ENCODE measurements at places on chromosomes 2 and 18.

- no peak for DNase-seq
Observed at GRCh38 chr2:46701152-46701551, 214.5 kb downstream of the MCFD2 start.

GRCh38 chr2:9002637-9003365 is 683 bp downstream of the MBOAT2 start:
- DNase-seq: no peak

DNA sequence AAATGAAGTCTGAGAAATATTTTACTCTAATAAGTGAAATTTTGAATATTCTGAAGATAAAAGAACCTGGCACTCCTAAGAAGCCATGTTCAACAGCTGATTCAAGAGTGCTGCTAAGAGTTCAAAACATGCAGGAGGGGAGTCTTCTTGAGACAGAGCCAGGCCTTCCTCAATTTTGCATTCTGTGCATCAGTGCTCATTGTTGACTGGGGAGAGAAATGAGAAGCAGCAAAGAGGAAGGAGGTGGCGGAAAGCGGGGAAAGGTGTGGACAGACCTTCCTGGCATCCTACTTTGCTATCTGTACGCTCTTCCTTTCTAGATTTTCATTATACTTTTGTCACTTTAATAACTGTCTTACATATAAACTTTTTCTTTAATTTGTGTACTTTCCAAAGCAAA is 29.7 kb upstream of the TXNDC2 start:
- DNase-seq: no peak

GRCh38 chr2:237779521-237779920 is 19.1 kb upstream of the RBM44 start:
- no peak for DNase-seq

GRCh38 chr2:43329637-43330036 is 103.2 kb upstream of the ZFP36L2 start:
- no peak for DNase-seq

GRCh38 chr2:27652341-27652740 is 11.1 kb downstream of the SUPT7L start:
- DNase-seq: no peak

GRCh38 chr2:176120364-176121189 is 1.9 kb upstream of the HOXD9 start:
- DNase-seq: no peak

GRCh38 chr18:73908323-73908722 is 239.3 kb downstream of the FBXO15 start:
- DNase-seq: no peak

- no peak for DNase-seq
Observed at GRCh38 chr2:31812051-31812798, 198.6 kb downstream of the MEMO1 start.

GRCh38 chr2:48906633-48907032 is 151.1 kb upstream of the LHCGR start:
- DNase-seq: no peak

GRCh38 chr18:22831441-22831904 is 101.7 kb upstream of the RBBP8 start:
- no peak for DNase-seq

DNA sequence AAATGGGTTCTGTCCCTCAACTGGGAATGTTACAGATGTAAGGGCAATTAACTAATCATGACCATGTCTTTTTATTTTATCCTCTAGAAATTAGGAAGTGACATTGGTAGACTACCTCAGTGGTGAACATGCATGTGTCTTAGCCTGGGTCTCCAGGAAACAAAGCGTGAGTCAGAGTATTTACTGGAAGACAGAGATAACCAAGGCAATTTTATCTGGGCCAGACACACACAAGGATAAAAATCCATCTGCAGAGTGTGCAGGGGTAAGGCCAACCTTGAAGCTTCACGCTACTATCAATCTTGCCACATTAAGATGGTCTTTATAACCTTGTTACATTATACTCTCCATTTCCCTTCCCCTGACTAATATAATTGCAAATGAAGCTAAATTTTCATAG is 487.5 kb downstream of the SUCLG1 start:
- no peak for DNase-seq

DNA sequence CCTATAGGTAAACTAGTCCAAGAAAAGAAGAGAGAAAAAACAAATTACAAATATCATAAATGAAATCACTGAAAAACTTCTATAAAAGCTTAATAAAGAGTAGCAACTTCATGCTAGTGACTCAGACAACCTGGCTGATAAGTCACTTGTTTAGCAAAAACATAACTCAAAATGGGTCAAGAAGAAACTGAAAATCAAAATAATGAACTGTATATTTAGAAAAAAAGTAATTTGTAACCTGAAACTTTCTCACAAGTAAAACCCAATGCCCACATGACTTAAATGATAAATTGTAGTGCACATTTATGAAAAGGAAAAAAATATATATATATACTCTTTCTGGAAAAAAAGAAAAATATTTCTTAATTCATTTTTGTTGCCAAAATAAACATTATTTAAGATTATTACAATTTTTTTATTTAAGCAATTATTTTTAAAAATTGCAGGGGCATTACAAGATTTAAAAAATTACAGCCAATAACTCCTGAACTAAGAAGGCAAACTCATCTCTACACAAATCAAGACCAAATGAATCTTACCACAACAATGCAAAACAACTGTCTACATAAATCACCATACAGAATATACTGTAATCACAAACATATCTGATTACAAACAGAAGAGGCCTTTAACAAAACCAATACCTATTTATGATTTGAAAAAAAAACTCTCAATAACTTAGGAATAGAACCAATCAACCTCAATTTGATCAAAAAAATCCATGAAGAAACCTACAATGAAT is 406.3 kb downstream of the CDH7 start:
- no peak for DNase-seq

- no peak for DNase-seq
Observed at GRCh38 chr2:35978218-35978617, 377.4 kb upstream of the CRIM1 start.

GRCh38 chr2:109613081-109613921 is 465 bp downstream of the SEPTIN10 start:
- DNase-seq: no peak

DNA sequence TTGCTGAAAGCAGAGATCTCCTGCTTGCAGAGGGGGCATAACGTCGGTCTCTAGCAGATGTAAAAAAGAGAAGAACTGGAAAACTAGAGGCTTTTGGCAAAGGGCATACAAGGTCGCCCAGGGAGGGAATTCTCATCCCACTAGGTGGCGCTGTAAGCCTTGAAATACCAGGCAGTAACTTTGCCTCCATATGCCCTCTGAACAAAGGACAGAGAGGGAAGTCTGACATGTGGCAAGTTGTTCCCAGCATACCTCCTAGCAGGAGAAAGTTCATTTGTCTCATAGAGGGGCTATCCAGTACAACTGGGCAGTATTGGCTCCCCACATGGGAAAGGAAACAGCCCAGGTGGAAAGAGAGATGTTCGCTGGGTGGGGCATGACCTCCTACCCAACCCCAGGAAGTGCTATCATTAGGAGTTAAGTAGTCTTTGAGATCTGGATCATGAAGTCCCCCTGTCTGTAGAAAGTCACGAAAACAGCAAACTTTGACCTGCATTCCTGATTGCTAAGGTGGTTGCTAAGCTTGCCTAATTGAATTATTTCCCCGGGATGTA is 39.9 kb downstream of the STK17B start:
- DNase-seq: peak; percentile 25

GRCh38 chr2:35548171-35548570 is 807.4 kb upstream of the CRIM1 start:
- DNase-seq: no peak

DNA sequence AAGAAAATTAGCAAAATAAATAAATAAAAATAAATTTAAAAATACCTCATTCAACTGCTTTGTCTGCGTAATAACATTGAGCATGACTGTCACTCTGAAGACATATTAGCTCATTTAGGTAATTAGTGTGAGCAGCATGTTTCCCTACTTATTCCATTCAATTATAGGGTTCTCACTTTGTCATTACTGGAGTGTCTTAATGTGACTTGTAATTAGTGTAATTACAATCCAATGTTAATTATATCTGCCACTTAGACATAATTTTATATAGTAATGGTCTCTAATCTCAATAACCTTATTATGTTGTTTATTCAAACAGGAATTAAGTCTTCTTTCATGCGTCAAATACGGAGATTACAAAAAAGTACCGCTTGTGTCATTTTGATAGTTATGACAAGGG is 893.9 kb upstream of the ACVR2A start:
- no peak for DNase-seq

- no peak for DNase-seq
Observed at GRCh38 chr2:100845141-100845991, 25.4 kb downstream of the NPAS2 start.

DNA sequence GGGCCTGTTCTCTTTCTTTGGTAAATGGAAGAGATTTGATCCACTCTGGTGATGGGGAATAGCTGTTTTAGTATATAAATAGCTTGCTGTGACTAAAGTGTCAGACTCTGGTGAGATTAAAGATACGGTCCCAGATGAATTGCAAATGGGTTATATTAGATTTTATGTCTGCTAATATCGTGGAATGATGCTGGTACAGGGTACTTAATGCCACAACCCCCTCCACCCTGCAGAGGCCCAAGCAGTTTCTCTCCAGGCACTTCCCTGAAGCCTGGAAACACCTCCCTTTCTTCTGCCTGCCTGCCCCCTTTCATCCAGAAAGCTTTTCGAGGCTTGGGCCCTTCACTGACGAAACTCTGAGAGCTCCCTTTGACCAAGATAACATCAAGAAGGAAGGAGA is 21.4 kb upstream of the RFX8 start:
- no peak for DNase-seq

- no peak for DNase-seq
Observed at GRCh38 chr2:69932596-69932922, 17.6 kb downstream of the MXD1 start.

GRCh38 chr2:238143239-238143951 is 4.9 kb downstream of the KLHL30 start:
- no peak for DNase-seq

DNA sequence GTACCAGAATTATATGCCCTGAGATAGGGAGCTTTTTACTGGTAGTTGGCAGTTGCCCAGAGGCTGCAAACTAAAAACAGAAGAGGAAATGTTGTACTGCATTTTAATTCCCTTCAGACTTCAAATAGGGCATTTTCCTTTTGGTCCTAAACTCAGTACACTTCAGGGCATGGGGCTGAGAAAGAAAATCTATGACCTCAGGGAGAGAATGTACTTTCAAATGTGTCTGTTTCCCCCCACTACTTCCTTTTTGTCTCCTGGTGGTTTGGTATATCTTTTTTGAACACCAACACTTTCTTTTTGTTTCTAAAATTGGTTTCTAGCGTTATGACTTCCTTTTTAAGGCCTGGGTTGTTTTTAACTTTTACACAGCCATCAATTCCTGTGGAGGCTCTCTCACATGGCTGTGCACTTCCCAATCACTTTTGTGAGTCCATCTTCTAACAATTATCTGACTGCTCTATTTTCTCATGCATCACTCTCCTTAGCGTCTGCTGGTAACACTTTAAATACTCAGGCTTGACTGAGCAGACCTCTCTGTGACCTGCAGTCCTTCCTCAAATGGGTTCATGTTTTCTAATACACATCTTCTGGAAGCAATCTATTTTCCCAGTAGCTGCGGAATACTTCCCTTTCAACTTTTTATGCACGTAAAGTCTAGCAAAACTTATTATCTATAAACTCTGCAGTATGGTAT is 596.0 kb downstream of the LRP1B start:
- DNase-seq: no peak

DNA sequence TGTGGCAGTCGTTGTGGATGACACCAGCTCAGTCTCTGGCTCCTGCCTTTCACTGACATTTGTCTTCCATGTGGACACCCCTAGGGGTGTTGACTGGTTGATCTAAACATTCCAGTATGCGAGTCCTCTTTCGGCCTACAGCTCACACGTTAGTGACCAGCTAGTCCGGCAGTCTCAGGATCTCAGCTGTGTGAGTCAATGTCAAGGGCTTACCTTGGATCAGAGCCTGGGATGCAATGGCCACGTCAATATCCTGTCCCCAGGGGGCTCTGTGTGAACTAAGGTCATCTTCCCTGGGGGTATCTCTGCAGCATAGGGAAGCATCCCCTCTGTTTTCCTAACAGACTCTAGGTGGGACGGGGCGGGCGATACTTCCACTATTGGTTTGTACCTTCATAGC is 35.1 kb upstream of the YWHAQ start:
- no peak for DNase-seq

GRCh38 chr2:102137138-102137537 is 5.4 kb upstream of the IL1R1 start:
- no peak for DNase-seq

GRCh38 chr2:147789720-147790119 is 55.1 kb upstream of the ACVR2A start:
- no peak for DNase-seq

DNA sequence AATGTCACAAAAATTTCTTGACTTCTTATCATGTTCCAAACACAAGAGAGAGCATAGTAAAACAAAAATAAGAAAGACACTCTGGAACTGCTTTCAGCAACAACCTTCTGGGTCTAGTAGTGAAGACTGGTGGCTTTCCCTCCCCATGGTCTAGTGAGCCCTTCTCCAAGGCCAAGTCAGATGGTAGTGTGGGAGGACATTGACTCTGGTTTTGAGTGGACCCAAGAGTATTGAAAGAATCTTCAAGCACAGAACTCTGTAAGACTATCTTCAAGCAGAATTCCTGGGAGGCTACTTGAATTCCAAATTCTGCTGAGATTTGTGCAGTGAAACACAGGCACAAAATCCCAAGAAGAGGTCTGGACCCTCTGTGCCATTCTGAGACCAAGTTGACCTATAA is 21.1 kb downstream of the ANTXR1 start:
- no peak for DNase-seq

DNA sequence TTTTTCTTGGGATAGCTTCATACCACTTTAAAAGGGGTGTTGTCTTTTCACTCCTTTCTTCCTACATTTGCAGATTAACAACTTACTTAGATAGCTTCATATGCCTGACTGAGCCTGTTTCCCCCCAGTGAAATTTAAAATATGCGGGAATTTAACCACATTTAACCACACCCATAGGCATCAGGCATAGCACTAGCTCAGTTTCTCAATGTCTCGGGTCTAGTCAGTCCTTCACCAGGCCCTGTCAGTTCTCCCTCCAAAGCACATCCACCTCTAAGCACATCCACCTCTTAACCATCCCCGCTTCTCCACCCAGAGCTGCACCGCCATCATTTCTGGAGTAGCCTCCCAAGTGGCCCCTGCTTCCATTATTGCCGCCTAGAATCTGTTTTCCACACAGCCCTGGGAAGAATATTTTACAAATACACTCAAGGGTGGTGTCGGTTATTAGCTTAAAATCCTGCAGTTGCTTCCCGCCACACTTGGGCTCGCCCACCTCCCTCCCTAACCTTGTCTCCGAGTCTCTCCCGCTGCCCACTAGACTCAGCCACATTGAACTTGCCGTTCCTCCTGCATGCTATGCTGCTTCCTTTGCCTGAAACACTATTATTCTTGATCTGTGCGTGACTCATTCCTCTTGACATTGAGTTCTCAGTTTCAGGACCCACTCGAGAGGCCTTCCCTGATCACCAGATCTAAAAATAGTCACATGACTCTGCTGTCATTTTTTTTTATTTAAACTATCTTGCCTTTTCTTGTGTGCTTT is 68.3 kb downstream of the SPTBN1 start:
- no peak for DNase-seq

DNA sequence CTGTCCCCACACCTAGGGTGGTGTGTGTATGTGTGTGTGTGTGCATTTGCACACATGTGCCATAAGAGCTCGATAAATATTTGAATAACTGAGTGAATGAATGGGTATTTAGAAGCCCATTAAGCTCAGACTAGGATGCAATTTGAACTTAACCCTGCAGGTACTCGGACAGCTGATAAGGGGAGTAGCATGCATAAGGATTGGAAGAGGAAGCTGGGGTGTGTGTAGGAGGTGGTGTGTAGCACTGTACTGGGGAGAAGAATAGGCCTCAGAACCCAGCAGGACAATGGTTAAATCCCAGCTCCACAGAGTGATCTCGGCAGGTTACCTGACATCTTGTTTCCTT is 1.8 kb upstream of the KCNF1 start:
- no peak for DNase-seq
